ENCODE measurements at places on chromosomes 7 and 10. TPM values are rescaled to one million over a fixed set of nuclear protein-coding genes. Genes with fewer than 3 reads are reported as not detected.

MMD2 gene
- not detected for total RNA-seq

GNG11 gene
- 22.7 TPM for total RNA-seq

PPP1R3C gene
- total RNA-seq = 29.1 TPM

- no peak for DNase-seq
Observed at GRCh38 chr10:126439942-126440341, 51.7 kb upstream of the ADAM12 start.

GRCh38 chr10:115402699-115403098, 309.5 kb downstream of the ATRNL1 start:
- no peak for DNase-seq

- DNase-seq = no peak
Observed at GRCh38 chr7:25321424-25321823, 93.1 kb upstream of the NPVF start.

- no peak for DNase-seq
Observed at GRCh38 chr7:35565927-35566326, 129.0 kb downstream of the HERPUD2 start.

GRCh38 chr7:12647364-12648219, 39.8 kb upstream of the ARL4A start:
- no peak for DNase-seq

DNA sequence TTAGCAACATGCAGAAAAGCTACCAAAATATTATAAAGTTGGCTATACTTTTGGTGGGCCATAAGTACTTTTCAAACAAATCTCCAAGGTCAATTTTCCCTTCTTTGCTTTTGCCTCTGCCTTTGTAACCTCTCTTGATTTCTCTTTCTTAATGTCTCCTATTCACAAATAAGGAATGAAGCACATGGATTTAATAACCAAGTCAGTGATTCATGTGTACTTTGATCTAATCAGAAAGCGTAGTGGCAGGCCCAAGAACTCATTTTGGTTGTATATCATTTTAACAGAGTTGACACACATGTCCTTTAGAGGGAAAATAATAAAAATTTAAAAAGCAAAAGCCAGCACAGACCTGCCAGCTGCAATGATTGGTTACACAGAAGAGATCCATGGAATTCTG, 93.7 kb downstream of the FZD1 start:
- no peak for DNase-seq

- no peak for DNase-seq
Observed at GRCh38 chr10:122519873-122520272, 40.7 kb upstream of the DMBT1 start.
